ENCODE measurements at places on chromosomes 7 and 10. TPM values are rescaled to one million over a fixed set of nuclear protein-coding genes. Genes with fewer than 3 reads are reported as not detected.
A peak's percentile ranks its signal among the peaks of the same experiment; 100 is the strongest.

DNA sequence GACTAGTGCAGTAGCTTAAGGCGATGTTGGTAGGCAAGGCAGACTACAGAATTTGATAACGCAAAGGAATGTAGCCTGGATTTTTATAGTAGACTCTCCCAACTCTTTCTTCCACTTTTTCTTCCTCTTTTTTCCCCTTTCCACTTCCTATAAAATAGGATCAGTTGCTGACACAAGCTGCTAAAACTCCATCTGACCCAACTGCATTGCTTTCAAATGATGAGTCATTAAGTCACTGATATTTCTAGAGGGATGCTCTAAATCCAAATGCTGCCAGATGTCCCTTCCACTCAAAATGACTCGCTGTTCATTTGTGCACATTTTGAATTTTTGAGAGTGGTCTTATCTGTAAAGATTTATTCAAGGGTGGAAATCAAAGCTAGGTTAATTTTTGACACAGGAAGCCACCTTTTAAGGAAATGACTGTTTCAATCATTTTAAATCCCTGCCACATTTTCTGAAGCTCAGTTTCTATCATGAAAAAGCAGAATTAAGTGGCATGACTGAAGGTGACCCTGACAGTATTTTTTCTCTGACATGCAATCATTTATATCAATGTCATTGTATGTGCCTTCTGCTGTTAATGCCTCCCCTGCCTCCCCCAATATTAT is 25.8 kb upstream of the SFMBT2 start:
- no peak for DNase-seq

GRCh38 chr7:83579740-83580139 is 69.2 kb downstream of the SEMA3E start:
- peak; percentile 63 for DNase-seq

GRCh38 chr7:87380905-87381304 is 35.4 kb downstream of the CROT start:
- no peak for DNase-seq

INSYN2A gene
- 0.66 TPM for total RNA-seq

- DNase-seq: no peak
Observed at GRCh38 chr10:106576534-106576933, 588.0 kb downstream of the SORCS1 start.

- no peak for DNase-seq
Observed at GRCh38 chr7:44700322-44700721, 48.3 kb upstream of the ZMIZ2 start.

GRCh38 chr10:112663234-112664125 is 216.5 kb downstream of the VTI1A start:
- peak; percentile 8 for DNase-seq

DNA sequence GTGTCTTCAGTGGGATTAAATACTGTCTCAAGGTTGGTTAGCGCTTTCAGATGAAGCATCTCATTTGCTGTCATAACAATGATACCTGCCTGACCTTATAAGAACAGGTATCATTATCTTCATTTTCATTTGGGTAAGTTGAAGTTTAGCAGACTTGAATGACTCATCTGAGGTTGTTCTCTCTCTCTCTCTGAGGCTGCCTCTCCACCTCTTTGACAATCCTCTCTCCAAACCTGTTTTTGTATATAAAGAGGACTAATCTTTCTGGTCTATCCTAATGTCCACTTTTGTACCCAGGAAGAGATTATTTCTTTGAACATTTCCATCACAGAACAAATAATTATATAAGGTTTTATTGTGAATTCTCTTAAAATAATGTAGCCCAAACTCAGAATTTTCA is 291.4 kb downstream of the KLF6 start:
- no peak for DNase-seq

ASB10 gene
- total RNA-seq: not detected

IQUB gene
- 0.83 TPM for total RNA-seq

RBP3 gene
- not detected for total RNA-seq

DNA sequence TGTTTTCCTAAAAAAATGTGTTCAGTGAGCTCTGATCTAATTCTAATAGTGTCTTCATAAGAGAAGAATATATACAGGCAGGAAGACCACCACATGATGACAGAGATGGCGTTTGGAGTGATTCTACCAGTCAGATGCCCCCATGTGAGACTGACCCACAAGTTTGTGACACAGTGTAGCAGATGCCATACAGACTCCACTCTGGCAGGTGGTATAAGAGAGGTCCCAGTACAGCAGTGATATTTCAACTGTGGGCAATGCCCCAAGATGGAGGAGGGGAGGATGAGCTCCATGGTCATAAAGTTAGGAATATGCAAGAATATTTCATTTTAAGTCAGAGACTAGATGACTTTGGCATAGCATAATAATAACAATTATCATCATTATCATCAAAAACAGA is 1022.6 kb downstream of the KCNMA1 start:
- no peak for DNase-seq

- DNase-seq: peak; percentile 39
Observed at GRCh38 chr10:28036587-28036986, 37.7 kb upstream of the ODAD2 start.

DNA sequence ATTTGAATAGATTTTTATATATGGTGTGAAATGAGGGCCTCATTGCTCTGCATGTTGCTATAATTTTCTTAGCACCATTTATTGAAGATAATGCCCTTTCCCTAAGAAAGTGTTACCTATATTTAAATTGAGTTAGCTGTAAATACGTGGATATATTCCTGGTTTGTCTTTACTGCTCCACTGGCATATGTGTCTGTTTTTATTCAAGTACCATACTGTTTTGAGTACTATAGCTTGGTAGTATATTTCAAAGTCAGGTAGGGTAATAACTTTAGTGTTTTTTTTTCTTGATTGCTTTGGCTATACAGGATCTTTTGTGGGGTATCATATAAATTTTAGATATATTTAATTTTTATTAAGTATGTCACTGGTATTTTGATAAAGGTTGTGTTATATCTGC is 31.4 kb downstream of the ZNF273 start:
- DNase-seq: no peak

GRCh38 chr10:24034571-24034970 is 174.4 kb upstream of the KIAA1217 start:
- DNase-seq: no peak

DNAH11 gene
- 0.33 TPM for total RNA-seq

DNA sequence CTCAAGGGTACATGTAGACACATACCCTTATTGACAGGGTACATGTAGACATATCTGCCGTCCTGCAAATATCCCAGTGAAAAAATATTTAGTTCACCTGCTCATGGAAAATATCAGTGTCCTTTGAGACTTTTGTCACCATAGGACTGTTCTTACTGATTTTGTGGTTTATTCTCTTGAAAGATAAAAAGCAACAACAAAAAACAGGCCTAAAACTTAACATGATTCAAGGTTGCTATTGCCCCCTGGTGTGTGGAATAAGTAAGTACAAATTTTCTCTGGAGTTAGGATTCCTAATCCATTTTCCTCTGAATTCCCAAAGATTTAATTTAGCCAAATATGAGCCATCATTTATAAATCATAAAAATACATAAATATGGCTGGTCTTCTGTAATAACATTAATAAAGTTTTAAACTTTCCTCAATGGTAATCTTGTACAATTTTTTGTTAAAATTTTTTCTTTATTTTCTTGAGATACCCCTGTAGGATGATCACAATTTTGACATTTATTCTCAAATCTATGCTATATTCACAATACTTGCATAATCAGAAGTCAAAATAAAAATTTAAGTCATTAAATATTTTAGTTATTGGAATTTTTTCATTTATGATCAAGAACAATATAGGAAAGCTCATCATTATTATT is 741.4 kb upstream of the POT1 start:
- DNase-seq: peak; percentile 33

DNA sequence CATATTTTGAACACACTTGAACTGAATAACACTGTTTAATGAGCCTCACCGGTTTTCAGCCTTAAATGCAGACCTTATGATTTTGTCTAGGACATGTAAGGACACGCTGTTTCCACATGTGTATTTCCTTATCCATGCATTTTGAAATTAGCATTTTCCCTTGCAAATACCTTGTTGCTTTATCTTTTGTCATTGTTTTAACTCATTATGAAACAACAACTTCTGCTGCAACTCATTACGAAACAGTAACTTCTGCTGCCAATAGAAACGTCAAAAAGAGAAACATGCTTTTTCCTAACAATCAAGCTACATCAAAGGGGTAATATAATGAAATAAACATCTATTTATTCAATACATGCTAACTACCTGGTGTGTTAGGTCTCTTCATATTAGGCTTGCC is 322.0 kb downstream of the AGMO start:
- DNase-seq: no peak

GRCh38 chr7:148543-148931 is 43.8 kb upstream of the FAM20C start:
- DNase-seq: no peak
